ENCODE measurements at places on chromosomes 1 and 21.

- no peak for ATAC-seq
Measured at GRCh38 chr1:165109013-165109412, 247.5 kb downstream of the LMX1A start.

GRCh38 chr1:74766579-74766978 is 33.6 kb downstream of the TYW3 start:
- no peak for ATAC-seq

- ATAC-seq: no peak
Measured at GRCh38 chr21:38777531-38777930, 28.2 kb upstream of the ETS2 start.

GRCh38 chr1:58999676-59000075 is 215.8 kb upstream of the JUN start:
- no peak for ATAC-seq

GRCh38 chr21:42012763-42013329 is 2.7 kb upstream of the ZBTB21 start:
- no peak for ATAC-seq

- ATAC-seq: no peak
Measured at GRCh38 chr21:35920436-35920835, 139.9 kb downstream of the SETD4 start.

Measured in activated CD4-positive, CD25-positive, alpha-beta regulatory T cell treated with anti-CD3 and anti-CD28 coated beads, Interleukin-2, amount 50 U/mL, for 24 hours (primary cell).